ENCODE measurements at places on chromosomes 7 and 10. TPM values are rescaled to one million over a fixed set of nuclear protein-coding genes. Genes with fewer than 3 reads are reported as not detected.

The ANXA11 gene
- total RNA-seq: 372 TPM

The PLEKHA1 gene
- total RNA-seq: 41.9 TPM

The ZDHHC6 gene
- total RNA-seq: 42.1 TPM

The GOLGA7B gene
- 0.29 TPM for total RNA-seq

The PNLIPRP1 gene
- total RNA-seq: not detected

The TUBB8 gene
- 0.78 TPM for total RNA-seq

Data from ureter (tissue), 1 donor.